Activated CD4-positive, alpha-beta memory T cell treated with anti-CD3 and anti-CD28 coated beads, Interleukin-2, amount 10 ng/mL, durations not matched to agents 7 days and 5 days (primary cell): ENCODE measurements at places on chromosomes 7 and 10. TPM values are rescaled to one million over a fixed set of nuclear protein-coding genes. Genes with fewer than 3 reads are reported as not detected.

DNA sequence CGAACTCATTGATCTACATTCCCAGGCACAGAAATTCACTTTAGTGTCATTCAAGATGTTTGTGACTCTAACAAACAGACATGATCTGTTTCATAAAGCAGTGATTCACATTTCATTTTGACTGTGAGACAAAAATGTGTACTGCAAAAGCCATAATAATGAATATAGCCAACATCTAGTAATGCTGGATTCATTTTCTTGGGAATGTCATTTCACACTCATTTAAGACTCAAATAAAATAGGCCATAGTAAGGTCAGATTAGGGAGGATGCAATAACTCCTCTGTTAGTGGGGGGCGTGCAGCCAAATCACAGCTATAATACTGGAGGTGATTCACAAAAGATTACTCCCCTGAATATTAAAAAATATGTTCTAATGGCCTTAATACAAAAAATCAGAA lies 566.6 kb upstream of the ZWINT start:
- no peaks in the 10 kb centered on the region for H3K27me3 ChIP-seq
- H3K4me3 ChIP-seq: no peak overlapping the region
- H3K36me3 ChIP-seq: no peaks in the 10 kb centered on the region
- no peak for DNase-seq
- no peak overlapping the region for H3K27ac ChIP-seq
- H3K4me1 ChIP-seq: no peaks in the 10 kb centered on the region

- H3K27me3 ChIP-seq: no peaks in the 10 kb centered on the region
- H3K4me3 ChIP-seq: no peak overlapping the region
- no peaks in the 10 kb centered on the region for H3K4me1 ChIP-seq
- H3K36me3 ChIP-seq: no peaks in the 10 kb centered on the region
- H3K27ac ChIP-seq: no peak overlapping the region
- DNase-seq: no peak
Observed at GRCh38 chr10:33800545-33800944, 466.1 kb upstream of the NRP1 start.

SLC13A1 gene
- total RNA-seq: not detected

FFAR4 gene
- total RNA-seq: not detected

LDB3 gene
- 0.10 TPM for total RNA-seq

MEOX2 gene
- total RNA-seq: not detected
